Activated naive CD8-positive, alpha-beta T cell treated with anti-CD3 and anti-CD28 coated beads, Interleukin-2, amount 50 U/mL, for 24 hours (primary cell): ENCODE measurements at places on chromosomes 6 and 20.

DNA sequence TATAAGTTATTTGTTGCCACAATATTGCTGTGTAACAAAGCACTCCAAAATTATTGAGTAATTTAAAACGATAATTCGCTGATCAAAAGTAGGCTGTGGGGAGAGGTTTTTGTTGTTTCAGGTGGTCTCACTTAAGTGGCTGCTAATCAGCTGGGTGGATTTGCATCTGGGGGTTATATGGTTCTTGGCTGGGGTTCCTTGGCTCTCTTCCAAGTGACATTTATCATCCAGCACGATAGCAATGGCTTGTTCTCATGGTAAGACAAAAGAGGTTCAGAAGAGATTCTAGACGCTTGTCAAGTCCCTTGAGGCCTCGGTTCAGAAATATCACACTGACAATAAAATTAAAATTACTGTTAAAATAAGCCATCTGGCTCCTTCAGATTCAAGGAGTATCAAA lies 1648.8 kb downstream of the GRIK2 start:
- DNase-seq: no peak

GRCh38 chr6:47302043-47302442 lies 7.7 kb downstream of the TNFRSF21 start:
- no peak for DNase-seq

DNA sequence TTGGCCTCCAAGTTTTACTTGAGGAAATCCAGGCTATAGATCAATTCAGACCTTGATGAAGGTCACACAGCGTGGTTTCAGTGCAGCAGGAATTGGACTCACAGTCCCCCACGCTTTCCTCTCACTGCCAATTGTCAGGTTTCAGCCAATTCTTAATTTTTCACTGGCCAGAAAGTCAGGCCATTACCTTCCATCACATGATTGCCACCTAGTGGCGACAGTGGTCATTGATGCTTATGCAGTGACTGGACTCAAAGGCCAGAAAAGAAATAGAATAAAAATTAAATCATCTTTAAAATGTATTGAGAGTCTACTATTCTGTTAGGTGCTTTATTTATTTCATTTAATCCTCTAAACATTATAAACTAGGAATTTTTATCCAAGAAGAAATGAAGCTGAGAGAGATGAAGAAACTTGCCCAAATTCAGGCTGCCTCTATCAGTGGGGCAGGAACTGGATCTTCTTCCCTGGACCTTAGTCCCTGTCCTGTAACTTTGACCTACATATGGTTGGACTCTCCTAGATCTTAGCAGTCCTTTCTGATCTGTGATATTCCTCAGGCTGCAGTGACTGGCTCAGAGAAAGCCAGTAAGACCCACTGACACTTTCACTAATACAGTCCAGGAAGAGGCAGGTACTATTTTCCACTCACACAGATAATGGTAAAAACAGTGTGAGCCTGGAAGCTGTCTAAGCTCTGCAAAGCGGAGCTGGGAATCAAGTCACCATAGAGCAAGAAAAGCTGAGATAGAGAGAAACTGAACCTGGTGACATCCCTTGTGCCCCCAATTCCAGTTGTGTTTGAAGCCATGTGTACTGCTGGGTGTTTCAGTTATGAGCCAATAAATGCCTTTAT lies 133.3 kb downstream of the ELOVL4 start:
- peak; percentile 73 for DNase-seq

DNA sequence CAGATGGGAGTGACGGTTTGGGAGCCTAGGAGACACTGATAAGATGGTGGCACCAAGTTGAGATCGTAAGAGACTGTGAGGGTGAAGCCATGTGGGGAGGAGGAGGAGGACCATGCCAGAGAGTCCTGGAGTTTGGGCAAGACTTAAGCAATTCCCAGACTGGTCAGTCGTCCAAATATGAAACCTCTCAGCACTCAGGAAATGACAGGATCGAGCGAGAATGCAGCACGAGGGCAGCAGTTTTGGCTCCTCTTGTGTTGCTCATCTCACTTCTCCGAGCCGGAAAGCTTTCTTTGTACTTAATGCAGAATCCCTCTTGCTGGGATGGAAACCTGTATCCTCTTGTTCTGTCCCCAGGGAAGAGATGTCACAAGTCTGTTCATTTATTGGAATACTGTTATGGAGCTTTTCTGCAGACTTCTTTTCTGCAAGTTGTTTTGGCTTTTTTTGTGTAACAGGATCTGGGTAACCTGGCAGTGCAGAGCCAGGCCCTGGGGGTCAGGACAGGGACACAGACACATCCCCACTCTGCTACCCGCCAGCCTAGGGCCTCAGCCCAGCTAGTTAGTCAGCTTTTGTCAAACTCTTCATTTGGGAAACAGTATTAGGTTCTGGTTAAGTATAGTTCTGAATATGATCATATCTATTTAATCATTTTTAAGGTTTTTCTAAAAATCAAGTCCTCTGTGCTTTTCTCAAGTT lies 34.3 kb downstream of the FNDC1 start:
- no peak for DNase-seq

GRCh38 chr6:130922922-130923321 lies 95.7 kb downstream of the SMLR1 start:
- no peak for DNase-seq

GRCh38 chr20:10634211-10634610 lies 39.6 kb downstream of the JAG1 start:
- no peak for DNase-seq

DNA sequence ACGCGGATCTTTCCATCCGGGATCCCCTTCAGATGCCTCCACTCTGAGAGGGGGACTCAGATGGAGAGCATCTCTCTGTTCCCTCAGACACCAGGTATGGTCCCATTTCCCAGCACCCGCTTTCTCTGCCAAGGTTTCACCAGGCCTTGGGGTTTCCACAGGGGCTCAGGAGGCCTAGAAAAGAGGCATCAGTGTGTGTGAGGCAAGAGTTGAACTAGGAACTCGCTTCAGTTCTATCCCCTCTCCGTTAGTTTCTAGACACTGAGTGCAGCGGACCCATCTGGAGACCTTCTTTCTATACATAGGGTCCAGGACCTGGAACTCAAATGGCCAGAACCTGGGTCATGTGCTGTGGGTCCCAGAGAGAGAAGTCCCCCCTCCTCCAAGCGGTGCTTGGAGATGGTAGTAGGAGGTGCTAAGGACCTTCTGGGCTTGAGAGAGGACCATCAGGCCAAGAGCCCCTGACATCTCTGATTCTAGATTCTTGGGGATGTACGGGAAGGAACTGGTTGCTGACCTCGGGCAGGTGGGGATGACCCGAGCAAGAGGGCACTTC lies 2.1 kb downstream of the SLC12A5 start:
- DNase-seq: no peak

DNA sequence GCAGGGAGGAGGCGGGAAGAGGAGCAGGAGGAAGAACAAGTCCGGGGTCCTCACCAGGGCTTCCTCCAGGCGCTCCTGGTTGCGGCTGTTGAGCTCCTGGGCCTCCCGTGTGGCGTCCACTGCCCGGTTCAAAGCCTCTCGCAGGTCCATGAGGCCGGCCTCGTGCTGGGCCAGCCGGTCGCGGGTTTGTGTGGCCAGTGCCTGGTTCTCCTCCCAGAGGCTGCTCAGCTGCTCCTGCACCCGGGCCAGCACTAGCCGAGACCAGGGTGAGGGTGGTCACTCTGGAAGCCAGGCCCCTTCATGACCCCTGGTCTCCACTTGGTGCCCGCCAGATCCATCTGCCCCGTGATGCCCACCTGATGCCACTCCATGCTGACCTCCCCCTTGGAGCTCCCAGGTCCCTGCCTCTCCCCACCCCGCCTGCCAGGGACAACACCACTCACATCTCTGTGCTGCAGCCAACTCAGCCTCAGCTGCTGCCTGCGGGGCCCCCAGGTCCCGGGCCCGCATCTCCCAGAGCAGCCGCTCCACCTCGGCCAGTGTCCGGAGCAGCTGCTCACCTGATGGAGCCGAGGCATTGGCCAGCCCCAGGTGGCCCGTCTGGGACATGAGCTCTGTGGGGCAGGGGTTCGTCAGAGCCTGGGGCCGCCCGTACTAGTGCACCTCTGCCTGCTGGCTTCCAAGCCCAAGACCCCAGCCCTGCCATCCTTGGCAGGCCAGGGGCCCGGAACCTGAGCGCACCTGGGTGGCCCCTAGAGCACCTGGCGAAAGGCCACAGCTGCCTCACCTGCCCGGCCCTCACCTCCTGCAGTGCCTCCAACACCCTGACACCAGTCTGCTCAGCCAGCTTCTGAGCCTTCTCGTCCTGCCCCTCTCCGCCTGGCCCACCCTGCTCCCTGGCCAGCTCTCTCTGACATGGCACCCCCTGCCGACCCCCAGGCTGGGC lies 15.9 kb downstream of the ADRM1 start:
- DNase-seq: no peak
